ENCODE measurements at places on chromosomes 6 and 20.

- no peak for DNase-seq
- H3K27ac ChIP-seq = no peak overlapping the region
Measured at GRCh38 chr6:43915208-43915869, 145.3 kb downstream of the VEGFA start.

- no peaks in the 10 kb centered on the region for H3K36me3 ChIP-seq
- H3K27ac ChIP-seq = peak within 1 kb of the TSS; percentile 69
- H3K4me3 ChIP-seq = peak within 1 kb of the TSS; percentile 65
- H3K27me3 ChIP-seq = no peaks in the 10 kb centered on the region
- peaks cover 14% of the 10 kb centered on the region for H3K4me1 ChIP-seq
Measured at GRCh38 chr6:151493804-151494234, at the start of gene CCDC170. Gene CCDC170, plus strand, starts transcription at chr6:151494017. Its CDS starts 112 bp downstream, at chr6:151494129.

DNA sequence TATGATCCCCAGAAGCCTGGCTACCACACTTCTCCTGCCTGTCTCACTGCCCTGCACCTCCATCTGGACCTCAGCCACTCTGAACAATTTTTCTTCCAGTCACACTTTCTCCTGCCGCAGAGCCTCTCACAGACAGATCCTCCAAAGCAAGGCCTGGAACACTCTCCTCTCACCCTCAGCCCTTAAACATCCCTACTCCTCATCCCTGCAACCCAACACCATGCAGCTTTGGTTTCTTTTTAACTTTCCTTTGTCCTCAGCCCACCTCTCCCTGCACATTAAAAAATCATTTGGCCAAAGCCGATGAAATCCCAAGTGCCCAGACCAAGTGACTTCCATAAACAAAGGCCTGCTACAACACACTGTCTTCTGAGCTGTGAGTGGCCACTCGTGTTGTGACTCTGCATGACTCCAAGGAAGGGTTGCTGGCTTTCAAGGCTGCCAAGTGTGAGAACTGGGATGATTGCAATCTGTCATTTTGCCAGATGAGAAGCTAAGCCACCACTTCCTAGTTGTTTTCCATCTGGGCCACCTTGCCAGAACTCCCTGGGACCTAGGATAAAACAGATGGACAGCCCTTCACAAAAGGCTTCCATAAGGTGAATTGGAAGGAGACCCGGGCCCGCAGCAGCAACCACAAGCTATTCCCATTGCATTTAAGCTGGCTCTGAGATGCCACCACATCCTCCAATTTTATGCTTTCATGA lies 144.4 kb upstream of the SSTR4 start:
- H3K27me3 ChIP-seq = no peaks in the 10 kb centered on the region
- H3K4me1 ChIP-seq = no peaks in the 10 kb centered on the region
- H3K4me3 ChIP-seq = no peak overlapping the region

- H3K36me3 ChIP-seq = no peaks in the 10 kb centered on the region
- H3K4me3 ChIP-seq = no peak overlapping the region
- H3K27me3 ChIP-seq = no peaks in the 10 kb centered on the region
- no peak overlapping the region for H3K27ac ChIP-seq
- no peaks in the 10 kb centered on the region for H3K4me1 ChIP-seq
Measured at GRCh38 chr6:97501853-97502252, 218.8 kb upstream of the MMS22L start.

DNA sequence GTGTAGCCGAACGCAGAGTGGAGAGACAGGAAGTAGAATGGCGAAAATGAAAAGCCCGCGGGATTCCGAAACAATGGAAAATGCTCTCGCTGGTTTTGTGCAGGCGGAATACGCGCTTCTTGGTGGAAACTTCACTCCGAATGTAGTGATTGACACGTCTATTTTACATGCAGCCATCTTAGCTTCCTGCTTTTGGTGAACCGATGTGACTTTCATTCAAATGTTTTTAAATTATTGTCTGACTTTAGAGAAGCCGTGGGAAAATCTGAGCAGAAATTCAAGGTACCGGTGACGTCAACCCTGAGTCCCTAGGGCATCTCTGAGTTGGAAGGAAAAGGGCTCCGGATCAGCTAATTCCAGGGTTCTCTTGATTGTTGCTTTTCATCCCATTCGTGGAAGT lies 11.4 kb downstream of the GPX5 start:
- DNase-seq = peak; percentile 38
- H3K4me1 ChIP-seq = no peaks in the 10 kb centered on the region
- H3K36me3 ChIP-seq = no peaks in the 10 kb centered on the region
- H3K27me3 ChIP-seq = no peaks in the 10 kb centered on the region
- no peak overlapping the region for H3K27ac ChIP-seq

DNA sequence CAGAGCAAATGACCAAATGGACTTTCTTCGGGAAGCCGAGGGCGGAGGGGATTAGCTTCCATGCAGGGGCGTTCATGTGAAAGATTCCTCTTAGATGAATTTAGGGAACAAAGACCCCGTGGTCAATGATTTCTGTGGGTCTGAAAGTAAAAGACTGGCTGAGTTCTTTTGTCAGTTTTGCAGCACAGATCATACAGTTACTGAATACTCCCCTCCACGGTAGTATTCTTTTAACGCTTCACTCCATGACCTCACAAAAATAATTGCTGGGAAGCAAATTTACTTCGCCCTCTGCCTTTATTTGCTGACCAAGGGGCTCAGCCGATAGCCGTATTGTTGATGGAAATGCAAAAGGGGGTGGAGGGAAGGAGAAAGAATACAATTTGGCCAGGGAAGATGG lies 86.0 kb upstream of the SALL4 start:
- no peaks in the 10 kb centered on the region for H3K27me3 ChIP-seq
- H3K36me3 ChIP-seq = no peaks in the 10 kb centered on the region
- H3K27ac ChIP-seq = no peak overlapping the region
- no peaks in the 10 kb centered on the region for H3K4me1 ChIP-seq

GRCh38 chr20:60754856-60755255 lies 497.2 kb upstream of the CDH4 start:
- DNase-seq = peak; percentile 4
- H3K36me3 ChIP-seq = no peaks in the 10 kb centered on the region
- no peak overlapping the region for H3K4me3 ChIP-seq
- no peaks in the 10 kb centered on the region for H3K27me3 ChIP-seq
- H3K27ac ChIP-seq = no peak overlapping the region

DNA sequence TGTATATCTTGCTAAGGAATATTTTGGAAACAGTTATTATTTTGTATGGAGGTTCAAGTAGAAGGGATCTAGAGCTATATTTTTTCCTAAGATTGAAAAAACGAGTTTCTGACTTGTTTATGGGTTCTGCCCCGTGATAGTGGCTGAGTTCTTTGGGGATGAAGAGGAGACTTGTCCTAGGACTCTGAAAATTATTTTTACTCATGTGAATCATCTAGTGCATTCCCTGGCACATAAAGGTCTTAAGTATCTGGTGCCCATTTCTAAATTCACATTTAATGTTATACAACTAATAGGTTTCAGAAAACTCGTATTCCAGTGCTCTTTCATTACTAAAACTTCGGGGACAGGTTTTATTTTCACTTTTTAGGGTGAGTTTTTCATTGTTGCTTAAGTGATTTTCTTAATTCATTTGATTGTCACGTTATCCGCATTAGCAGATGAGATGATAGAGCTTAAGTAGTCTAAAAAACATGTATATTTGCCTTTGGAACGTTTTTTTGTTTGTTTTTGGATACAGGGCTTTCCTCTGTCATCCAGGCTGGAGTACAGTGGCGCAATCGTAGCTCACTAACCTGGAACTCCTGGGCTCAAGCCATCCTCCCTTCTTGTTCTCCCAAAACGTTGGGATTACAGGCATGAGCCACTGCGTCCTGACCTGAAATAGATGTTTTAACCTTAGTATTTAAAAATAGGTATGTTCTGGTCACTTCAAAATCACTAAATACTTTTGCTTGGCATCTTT lies 2.1 kb downstream of the NFYA start:
- H3K4me3 ChIP-seq = peak overlapping the region; percentile 92
- no peaks in the 10 kb centered on the region for H3K36me3 ChIP-seq
- peak overlapping the region; percentile 100 for H3K27ac ChIP-seq
- no peak for DNase-seq
- no peaks in the 10 kb centered on the region for H3K4me1 ChIP-seq
- H3K27me3 ChIP-seq = no peaks in the 10 kb centered on the region
